Transverse colon (tissue), 4 donors: ENCODE measurements at places on chromosomes 2 and 18. TPM values are rescaled to one million over a fixed set of nuclear protein-coding genes. Genes with fewer than 3 reads are reported as not detected.

DNA sequence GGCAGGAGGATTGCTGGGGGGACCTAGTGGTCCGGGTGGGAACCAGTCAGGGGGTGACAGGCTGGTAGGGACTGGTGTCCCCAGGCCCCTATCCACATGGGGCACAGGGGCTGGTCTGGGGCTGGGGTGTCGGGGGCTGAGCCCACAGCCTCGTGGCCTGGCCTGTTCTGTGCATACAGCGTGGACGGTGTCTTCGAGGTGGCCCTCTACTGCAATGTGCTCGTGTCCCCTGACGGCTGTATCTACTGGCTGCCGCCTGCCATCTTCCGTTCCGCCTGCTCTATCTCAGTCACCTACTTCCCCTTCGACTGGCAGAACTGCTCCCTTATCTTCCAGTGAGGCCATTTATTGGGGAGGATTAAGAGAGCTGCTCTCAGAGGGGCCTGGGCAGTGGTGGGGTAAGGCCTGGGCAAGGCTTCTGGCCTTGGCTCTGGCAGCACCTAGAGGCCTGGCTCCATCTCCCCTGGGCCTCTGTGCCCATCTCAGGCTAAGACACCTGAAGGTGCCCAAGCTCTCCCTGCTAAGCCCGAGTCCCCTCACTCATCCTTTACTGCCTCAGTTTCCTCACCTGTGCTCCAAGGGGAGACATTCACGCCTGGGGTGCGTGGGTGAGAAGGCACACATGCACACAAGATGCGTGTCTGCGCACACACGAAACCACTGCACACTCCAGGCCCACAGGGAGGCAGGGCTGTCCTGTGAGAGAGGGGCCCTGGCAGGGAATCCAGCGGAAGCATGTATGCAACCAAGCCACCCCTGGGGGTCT lies 1.9 kb downstream of the CHRNG start:
- DNase-seq, result no peak
- H3K36me3 ChIP-seq, result no peaks in the 10 kb centered on the region
- H3K4me3 ChIP-seq, result no peak overlapping the region
- no peaks in the 10 kb centered on the region for H3K4me1 ChIP-seq

GRCh38 chr2:3344897-3345296 lies 32.7 kb downstream of the EIPR1 start:
- no peak overlapping the region for H3K4me3 ChIP-seq
- DNase-seq, result no peak
- no peak overlapping the region for H3K27ac ChIP-seq

DNA sequence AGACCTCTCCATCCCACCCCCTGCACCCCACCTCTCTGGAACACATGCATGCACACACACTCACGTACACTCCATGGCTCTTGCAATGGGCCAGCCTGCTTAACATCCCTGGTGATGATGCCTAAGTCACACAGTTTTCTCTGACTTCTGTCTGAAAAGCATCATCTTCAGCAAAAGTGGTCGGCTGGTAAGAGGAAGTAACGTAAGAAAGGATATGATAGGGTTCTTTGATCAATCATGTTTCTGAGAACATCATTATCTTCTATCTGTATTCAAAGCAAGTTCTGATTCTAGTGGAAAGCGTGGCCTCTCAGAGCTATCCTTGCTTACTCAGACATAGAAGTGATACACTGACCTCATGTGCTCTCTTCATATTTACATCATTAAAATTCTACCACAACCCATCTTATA lies 11.4 kb upstream of the NDUFV2 start:
- H3K36me3 ChIP-seq, result no peaks in the 10 kb centered on the region
- H3K27ac ChIP-seq, result no peak overlapping the region
- H3K4me1 ChIP-seq, result peaks cover 7% of the 10 kb centered on the region
- DNase-seq, result no peak
- H3K4me3 ChIP-seq, result no peak overlapping the region

- no peaks in the 10 kb centered on the region for H3K27me3 ChIP-seq
- peaks cover 25% of the 10 kb centered on the region for H3K4me1 ChIP-seq
- no peak for DNase-seq
- peak overlapping the region; percentile 88 for H3K27ac ChIP-seq
- H3K36me3 ChIP-seq, result no peaks in the 10 kb centered on the region
Observed at GRCh38 chr18:44824884-44825283, 144.2 kb downstream of the SETBP1 start.

- no peak overlapping the region for H3K4me3 ChIP-seq
- H3K36me3 ChIP-seq, result no peaks in the 10 kb centered on the region
- no peak for DNase-seq
- H3K4me1 ChIP-seq, result no peaks in the 10 kb centered on the region
Observed at GRCh38 chr2:51149725-51150124, 117.8 kb upstream of the NRXN1 start.

Gene SH2D6
- total RNA-seq, result 14.2 TPM

Gene GPR45
- not detected for total RNA-seq
